Pancreas (tissue), 10 donors: ENCODE measurements at places on chromosomes 3 and 15. TPM values are rescaled to one million over a fixed set of nuclear protein-coding genes. Genes with fewer than 3 reads are reported as not detected.

The SAMMSON gene
- total RNA-seq: not detected

The PLA2G4E gene
- total RNA-seq: not detected

The CCDC13 gene
- total RNA-seq: 0.87 TPM

DNA sequence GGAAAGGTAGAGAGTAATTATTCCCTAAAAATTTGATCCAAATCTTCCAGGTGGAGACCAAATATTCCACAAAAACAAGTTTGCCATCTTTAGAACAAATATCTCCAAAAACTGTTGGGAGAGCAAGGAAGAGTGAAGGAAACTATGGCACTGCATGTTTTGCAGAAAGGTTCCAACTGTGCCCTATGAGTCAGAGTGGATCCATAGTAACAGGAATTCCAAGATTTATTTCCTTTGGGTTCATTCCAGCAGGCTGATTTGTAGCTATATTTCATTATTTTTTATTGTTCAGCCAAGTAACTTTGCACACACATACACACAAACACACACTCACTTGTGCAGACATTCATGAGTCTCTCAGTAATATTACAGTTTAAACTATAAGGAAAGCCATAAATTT is 459.7 kb upstream of the EPHA6 start:
- H3K4me1 ChIP-seq: no peaks in the 10 kb centered on the region
- H3K27ac ChIP-seq: no peak overlapping the region
- H3K27me3 ChIP-seq: no peaks in the 10 kb centered on the region

DNA sequence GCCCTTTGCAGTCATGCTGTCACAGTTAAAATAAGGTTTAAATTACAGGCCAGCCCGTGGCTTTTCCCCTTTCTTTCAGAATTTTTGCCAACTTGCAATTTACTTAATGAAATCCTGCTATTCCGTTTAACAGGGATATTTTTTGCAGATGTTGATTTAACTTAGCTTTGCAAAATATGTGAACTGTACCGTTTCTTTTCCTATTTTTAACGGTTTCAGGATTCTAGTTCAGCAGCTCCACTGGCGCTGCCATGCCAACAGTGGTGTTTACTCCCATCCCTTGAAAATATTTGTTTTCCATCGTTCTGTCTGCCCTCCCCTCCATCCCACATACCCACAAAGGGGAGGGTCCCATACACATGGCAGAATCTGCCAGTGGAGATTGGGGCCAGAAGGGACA is 54.3 kb downstream of the SMAD6 start:
- H3K4me3 ChIP-seq: no peak overlapping the region
- H3K27me3 ChIP-seq: no peaks in the 10 kb centered on the region
- no peak overlapping the region for H3K27ac ChIP-seq
- no peak for DNase-seq
